Gastroesophageal sphincter (tissue), 4 donors: ENCODE measurements at places on chromosomes 12 and 14.

DNA sequence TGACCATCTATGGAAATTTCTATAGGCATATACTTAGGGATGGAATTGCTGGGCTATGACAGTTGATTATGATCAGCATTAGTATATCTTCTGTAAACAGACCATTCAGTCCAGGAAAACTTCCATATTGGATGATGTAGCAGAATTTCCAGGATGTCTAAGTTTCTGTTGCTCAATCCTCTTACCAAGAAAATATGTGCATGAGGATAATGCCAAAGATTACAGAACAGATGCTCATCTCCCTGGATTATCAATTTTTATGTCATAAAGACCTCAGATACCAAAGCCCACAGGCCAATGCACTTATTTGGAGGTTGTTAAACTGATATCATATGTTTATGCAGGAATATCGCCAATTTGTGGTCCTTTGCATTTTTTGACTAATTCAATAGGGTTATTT, 354.4 kb upstream of the FLRT2 start:
- ATAC-seq, result no peak

GRCh38 chr14:103928011-103928890, at the start of gene TDRD9:
TDRD9 (plus strand) TSS chr14:103928456; CDS start chr14:103928510, 54 bp downstream.
- no peak for ATAC-seq

- ATAC-seq, result no peak
These were observed 198.6 kb downstream of the GXYLT1 start for GRCh38 chr12:41946106-41946505.

DNA sequence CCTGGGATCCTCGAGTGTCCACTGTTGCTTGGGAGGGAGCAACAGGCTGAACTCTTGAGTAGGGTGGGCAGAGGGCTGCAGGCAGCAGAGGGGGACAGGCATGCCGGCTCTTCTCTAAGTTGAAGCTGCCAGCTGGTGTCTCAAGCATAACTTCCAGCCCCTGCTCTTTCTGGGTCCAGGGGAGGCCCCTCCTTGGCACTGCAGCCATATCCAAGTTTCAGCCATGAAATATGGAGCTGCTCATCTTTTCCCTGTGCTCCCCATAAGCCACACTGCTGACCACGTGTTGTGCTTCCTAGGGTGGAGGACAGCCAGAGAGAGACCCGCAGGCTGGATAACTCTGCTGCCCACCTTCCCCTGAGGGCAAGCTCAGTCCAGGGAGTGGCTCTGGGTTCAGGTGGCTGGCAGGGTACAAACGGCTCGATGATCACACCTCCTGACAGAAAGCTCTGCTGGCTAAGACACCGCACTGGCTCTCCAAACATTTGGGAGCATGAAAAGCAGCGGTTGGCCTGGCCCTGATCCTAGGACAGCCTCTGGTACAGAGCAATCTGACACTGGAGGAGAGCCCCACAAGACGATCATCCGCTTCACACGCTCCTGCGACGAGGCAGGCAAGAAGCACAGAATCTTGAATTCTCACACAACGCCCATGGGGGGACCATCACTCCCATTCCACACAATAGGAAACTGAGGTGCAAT, 79.6 kb downstream of the PITPNM2 start:
- peak; percentile 67 for ATAC-seq

- peak; percentile 52 for ATAC-seq
These were observed at the start of gene WSCD2 for GRCh38 chr12:108129017-108129812. WSCD2 (plus strand) TSS chr12:108129288; CDS start chr12:108195833, 66,545 bp downstream.

DNA sequence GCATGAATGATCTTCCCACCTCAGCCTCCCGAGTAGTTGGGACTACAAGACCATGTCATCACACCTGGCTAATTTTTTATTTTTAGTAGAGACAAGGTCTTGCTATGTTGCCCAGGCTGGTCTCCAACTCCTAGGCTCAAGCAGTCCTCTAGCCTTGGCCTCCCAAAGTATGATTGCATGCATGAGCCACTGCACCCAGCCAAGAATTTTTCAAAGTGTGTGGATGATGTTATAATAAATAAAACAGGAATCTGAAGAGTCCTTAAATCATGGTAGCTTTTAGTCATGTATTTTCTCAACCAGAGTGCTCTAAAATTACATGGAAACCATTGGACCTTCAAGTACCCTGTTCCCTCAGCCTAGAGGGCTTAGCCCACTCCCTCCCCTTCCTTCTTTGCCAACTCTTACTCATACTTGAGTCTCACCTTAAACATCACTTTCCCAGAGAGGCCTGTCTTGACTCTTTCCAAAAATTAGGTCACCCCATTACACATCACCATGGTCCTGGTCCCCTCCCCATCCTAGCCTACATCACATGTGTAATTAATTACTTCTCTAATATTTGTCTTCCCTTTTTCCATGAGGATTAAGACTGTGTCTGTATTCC, 52.2 kb upstream of the BICDL1 start:
- ATAC-seq, result no peak

DNA sequence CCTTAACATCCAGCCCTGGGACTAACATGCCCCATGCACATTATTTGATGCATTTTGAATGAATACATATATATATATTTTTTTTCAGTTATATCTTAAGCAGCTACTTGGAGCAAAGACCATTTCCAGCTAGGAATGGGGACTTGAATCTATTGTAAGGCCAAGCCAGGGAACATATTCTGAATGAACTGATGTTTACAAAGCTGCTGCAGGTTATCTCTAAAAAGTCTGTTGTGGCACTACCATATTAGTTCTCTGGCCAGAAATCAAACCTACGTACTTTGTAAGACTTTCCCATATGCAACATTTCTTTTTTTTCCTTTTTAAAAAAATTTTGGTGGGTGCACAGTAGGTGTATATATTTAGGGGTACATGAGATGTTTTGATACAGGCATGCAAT, 43.4 kb downstream of the PELI2 start:
- ATAC-seq, result no peak

DNA sequence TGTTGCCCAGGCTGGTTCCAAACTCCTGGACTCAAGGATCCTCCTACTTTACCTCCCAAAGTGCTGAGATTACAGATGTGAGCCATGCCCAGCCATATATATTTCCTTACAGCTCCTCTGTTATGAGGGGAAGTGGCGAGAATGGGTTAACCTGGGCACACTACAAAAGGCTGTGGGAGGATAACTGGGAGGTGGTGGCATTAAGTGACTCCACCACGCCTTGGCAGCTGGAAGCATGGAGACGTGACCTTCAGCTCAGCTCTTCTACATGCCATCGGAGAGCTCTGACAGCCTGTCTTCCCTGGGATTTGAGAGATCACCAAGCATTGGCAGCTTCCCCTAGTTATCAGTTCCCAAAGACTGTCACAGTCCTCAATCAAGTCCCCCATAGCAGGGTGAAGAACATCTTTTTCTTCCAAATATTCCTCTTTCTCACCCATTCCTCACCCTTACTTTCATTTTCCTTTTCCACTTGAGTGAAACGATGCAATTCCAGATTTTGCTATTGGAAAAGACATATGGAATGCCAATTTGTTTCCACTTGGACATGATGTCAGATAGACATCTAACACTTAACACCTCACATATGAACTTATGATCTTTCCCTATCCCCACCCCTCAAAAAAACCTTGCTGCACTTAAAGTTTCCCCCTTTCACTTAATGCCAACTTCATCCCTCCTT, 48.5 kb downstream of the PHLDA1 start:
- ATAC-seq, result no peak

DNA sequence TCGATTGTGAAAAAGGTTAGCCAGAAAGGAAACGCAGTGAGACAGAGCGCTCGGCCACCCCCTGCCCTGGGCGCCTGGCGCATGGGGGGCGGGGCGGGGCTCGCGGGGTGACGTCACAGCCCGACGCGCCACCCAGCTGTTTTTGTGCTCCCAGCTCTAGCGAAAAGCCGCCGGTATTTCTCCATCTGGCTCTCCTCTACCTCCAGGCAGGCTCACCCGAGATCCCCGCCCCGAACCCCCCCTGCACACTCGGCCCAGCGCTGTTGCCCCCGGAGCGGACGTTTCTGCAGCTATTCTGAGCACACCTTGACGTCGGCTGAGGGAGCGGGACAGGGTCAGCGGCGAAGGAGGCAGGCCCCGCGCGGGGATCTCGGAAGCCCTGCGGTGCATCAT, at the start of gene GABARAPL1:
Gene GABARAPL1 (plus strand): TSS at position 139 of the 393 bp plus-strand sequence. CDS start 253 bp downstream, at position 392.
- ATAC-seq, result peak; percentile 85
